Activated T-cell treated with anti-CD3 and anti-CD28 coated beads for 48 hours (primary cell): ENCODE measurements at places on chromosomes 4 and X.

GRCh38 chr4:146310319-146311021 lies 96.1 kb downstream of the REELD1 start:
- no peak for DNase-seq

DNA sequence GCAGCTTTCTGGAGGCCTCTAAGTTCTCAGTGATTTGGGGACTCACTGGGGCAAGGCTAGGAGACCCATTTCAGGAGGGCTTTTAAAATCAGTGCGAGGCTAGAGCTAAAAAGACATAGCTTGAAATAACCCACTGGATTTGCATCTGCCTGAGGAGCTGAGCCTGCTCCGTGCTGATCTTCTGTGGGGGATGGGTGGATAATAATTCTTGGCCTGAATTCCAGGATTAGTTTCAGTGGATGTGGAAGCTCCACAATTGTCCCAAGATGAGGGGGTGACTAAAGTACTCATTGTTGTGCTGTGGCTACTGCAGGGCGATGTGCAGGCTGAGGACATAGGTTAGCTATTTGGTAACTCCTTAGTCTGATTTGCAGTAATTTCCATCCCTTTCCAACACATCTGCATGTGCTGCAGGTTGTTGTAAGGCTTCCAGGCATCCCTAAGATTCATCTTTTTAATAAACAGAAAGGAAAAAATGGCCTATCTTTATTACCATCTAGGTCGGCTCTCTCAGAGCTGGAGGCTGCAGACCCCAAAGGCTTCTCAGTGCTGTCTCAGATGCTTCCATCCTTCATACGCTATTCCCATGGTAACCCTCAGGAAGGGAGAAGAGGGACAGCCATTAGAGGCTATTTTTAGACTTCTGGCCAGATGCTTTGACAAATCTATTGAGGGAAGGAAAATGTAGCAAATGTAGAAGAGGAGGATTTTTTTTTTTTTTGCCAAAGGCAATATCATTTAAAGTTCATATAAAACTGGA lies 63.4 kb downstream of the GRXCR1 start:
- DNase-seq: no peak

DNA sequence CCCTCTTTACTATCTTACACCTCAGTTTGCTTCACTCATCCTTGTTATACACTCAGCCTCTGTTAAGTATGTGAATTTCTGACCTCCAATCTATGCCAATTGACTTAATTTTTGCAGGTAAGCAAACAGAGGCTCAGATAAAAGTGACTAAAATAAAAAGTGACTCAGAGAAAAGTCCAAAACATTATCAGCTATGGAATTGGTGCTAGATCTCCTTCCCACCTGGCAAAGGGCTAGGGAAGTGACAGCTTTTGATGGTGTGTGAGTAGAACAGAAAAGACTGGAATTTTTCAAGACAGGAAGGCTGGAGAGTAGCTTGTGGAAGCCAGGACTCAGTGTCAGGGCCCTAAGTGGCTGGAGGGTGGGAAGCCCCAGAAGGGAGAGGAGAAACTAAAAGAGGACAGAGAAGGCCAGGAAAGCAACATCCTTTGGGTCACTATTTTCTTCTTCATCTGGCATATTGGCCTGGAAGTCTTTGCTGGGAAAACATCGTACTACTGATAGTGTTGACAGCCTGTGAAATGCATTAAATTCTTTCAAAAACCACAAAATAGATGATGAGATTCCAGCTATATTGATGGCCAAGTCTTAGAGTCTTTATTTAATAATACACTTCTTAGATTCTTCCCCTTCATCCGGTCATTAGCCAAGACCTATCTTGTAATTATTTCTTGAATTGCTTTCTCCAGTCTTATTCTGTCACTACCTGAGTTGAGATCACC lies 392.8 kb downstream of the RAPGEF2 start:
- no peak for DNase-seq

GRCh38 chr4:173834151-173834550 lies 304.1 kb upstream of the HAND2 start:
- DNase-seq: no peak

- DNase-seq: no peak
Observed at GRCh38 chr4:122980860-122981259, 58.5 kb upstream of the NUDT6 start.

DNA sequence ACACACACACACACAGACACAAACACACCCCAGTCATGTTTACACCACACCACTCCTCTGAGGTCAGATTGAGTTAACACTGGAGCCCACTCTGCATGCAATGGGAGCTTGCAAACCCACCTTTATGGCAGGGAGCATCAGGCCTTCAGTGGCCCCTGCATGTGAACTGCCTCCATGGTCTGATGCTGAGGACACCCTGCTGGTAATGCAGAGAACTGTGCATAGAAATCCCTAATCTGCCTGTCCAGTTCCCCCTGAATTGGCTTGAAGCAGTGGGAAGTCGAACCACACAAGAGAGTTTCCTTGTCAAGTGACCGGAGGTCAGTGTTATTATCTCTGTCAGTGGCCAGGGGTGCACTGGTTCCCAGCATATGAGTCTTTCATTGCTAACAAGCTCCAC lies 59.8 kb downstream of the ANOS1 start:
- no peak for DNase-seq

DNA sequence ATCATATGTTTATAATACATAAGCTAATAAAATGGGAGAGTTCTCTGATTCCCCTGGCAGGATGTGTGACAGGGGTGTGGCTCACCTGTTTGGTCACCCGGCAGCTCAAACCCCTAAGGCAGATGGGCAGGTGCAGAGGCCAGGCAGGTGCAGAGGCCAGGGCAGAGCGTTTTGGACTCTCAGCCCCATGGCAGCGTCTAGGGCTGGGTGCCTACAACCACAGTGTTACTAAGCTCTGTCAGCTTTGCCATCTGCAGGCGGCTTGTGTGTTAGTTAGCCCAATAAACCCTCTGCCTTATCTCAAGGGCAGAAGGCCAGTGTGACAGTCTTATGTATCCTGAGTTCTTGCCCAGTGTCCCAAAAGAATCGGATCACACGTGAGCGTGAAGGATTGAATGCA lies 54.0 kb upstream of the UGT2B15 start:
- no peak for DNase-seq

DNA sequence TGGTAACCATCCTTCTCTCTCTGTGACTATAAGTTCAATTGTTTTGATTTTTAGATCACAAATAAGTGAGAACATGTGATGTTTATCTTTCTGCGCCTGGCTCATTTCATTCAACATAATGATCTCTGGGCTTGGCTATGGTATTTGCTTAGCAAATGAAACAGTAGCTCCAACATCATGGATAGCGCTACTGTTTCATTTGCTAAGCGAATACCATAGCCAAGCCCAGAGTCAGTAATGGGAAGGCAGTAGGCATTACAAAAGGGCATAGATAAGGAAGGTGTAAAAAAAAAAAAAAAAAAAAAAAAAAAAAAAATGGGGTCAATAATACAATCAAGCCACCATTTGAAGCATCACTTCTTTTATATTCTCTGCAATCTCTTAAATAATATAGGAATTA lies 469.0 kb upstream of the ATOH1 start:
- no peak for DNase-seq

- DNase-seq: no peak
Observed at GRCh38 chr4:130043732-130044160, 947.8 kb downstream of the C4orf33 start.
